ENCODE measurements at places on chromosomes 1 and 21.

GRCh38 chr1:220876511-220877376 is 2.5 kb upstream of the HLX start:
- no peak for DNase-seq

- DNase-seq: no peak
Measured at GRCh38 chr1:98874828-98875227, 129.8 kb downstream of the PLPPR5 start.

GRCh38 chr1:234655328-234656069 is 45.5 kb upstream of the IRF2BP2 start:
- no peak for DNase-seq

DNA sequence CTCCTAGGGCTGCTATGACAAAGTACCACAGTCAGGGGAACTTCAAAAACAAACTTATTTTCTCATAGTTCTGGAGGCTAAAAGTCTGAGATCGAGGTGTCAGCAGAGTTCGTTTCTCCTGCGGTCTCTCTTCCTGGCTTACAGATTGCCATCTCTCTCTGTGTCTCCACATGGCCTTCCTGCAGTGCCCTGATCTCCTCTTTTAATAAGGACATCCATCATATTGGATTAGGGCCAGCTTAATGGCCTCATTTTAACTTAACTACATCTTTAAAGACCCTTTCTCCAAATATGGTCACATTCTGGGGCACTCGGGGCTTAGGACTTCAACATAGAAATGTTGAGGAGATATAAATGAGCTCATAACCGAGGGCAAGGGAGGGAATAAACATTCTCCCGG is 12.2 kb downstream of the C1orf74 start:
- DNase-seq: no peak

DNA sequence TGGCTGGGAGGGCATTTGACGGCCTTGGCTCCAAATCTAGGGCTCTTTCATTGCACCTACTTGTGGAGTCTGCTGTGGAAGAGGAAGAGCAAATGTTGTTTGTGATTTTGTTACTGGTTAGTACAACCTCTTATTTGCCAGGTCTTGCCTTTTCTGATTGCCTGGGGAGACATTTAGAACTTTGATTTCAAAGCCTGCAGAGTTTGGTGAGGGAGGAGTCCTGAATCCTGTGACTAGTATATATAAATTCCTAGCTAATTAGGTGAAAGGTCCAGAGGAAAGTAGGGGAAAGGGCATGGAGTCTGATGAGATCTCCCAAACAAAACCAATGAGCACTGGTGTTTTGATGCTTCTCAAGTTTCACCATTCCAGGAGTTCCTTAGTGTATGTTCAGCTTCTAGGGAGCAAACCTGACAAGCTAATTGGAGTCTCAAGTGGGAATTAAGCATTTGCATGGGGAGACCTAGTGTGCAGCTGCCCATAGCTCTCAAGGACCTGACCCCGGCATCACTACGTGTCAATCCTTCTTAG is 5.1 kb upstream of the HMGCS2 start:
- DNase-seq: no peak

DNA sequence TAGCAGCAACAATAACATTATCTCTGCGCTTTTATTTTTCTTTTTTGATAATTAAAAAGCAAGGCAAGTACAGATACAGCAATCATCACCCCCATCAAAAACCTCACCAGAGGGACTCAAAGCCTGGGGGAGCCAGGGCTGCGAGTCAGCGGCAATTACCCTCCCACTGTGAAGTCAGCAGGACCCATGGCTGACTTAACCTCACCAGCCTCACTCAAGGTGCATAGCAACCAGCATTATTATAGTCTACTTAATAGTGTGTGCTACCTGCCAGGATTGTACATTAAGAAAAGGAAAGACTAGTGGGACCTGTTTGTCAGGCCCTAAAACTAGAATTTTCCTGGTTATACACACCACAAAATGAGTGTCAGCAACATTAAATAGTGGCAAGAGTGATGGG is 28.9 kb upstream of the SERBP1 start:
- DNase-seq: no peak

- no peak for DNase-seq
Measured at GRCh38 chr1:67465375-67465774, 35.2 kb upstream of the SERBP1 start.

- no peak for DNase-seq
Measured at GRCh38 chr1:35881850-35882273, 1.1 kb upstream of the AGO1 start.

GRCh38 chr1:183922197-183922596 is 115.3 kb downstream of the COLGALT2 start:
- no peak for DNase-seq

DNA sequence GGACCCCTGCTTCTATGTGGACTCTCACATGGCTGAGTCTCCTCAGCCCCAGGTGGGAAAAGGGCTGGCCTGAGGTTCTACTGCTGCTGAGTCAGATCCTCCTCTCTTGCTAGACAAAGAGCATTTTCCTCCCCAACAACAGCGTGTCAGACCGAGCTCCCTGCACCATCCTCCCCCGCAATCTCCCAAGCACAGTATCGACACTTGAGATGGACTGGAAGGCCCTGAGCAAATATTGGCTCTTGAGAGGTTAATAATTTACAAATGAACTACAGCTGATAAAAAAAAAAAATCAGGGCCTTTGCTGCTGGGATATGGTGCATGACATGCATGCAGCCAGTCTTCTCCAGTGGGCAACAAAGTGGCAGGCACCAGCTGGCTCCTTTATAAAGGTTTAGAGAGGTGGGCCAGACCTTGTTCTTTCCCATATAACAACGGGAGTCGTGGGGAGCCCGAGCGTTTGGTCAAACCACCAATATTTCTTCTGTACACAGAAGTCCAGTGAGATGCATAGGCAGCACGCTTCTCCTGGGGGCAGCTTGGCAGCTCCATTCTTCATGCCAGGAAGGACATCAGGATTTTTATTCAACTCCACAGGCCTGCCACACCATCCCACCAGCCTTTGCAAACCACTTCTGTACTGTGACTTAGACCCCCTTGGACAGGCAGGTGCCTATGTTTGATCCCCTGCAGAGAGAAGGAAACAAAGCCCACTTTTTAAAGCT is 55.4 kb upstream of the CAMK1G start:
- no peak for DNase-seq

GRCh38 chr21:34219334-34220060 is 144.3 kb upstream of the KCNE2 start:
- DNase-seq: no peak

DNA sequence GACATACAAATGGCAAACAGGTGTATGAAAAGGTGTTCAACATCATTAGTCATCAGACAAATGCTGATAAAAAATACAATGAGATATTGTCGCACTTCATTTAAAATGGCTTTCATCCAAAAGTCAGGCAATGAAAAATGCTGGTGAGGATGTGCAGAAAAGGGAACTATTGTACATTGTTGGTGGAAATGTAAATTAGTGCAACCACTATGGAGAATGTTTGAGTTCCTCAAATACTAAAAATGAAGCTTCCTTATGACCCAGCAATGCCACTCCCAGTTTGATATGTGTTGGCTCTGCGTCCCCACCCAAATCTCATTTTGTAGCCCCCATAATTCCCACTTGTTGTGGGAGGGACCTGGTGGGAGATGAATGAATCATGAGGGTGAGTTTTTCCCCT is 309.7 kb upstream of the ZRANB2 start:
- no peak for DNase-seq

GRCh38 chr1:65265651-65266351 is 43.5 kb upstream of the DNAJC6 start:
- peak; percentile 36 for DNase-seq

- no peak for DNase-seq
Measured at GRCh38 chr1:156928043-156928602, 7.7 kb downstream of the LRRC71 start.

DNA sequence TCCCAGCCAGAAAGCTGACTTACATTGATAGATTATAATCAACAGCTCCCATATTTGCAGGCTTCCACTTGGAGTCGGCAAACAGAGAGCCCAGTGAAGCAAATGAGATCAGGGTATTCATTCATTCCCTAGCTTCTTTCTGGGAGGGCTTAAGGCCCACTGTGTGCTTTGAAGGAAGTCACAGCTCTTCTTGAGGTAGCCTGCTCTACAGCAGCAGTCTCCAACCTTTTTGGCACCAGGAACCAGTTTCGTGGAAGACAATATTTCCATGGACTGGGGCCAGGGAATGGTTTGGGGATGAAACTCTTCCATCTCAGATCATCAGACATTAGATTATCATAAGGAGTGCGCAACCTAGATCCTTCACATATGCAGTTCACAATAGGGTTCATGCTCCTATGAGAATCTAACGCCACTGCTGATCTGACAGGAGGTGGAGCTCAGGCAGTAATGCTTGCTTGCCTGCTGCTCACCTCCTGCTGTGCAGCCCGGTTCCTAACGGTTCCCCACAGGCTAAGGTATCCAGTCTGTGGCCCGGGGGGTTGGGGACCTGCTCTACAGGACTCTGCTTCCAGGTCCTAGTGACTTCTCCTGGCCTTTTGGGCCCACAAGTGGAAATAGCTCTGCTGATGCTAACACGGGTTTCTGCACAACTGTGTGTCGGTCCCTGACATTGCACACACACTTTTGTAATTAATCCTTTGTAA is 13.7 kb upstream of the ADAM30 start:
- DNase-seq: no peak

GRCh38 chr1:23122796-23123195 is 45.9 kb downstream of the LUZP1 start:
- no peak for DNase-seq

- no peak for DNase-seq
Measured at GRCh38 chr1:200265881-200266280, 144.0 kb downstream of the ZNF281 start.

DNA sequence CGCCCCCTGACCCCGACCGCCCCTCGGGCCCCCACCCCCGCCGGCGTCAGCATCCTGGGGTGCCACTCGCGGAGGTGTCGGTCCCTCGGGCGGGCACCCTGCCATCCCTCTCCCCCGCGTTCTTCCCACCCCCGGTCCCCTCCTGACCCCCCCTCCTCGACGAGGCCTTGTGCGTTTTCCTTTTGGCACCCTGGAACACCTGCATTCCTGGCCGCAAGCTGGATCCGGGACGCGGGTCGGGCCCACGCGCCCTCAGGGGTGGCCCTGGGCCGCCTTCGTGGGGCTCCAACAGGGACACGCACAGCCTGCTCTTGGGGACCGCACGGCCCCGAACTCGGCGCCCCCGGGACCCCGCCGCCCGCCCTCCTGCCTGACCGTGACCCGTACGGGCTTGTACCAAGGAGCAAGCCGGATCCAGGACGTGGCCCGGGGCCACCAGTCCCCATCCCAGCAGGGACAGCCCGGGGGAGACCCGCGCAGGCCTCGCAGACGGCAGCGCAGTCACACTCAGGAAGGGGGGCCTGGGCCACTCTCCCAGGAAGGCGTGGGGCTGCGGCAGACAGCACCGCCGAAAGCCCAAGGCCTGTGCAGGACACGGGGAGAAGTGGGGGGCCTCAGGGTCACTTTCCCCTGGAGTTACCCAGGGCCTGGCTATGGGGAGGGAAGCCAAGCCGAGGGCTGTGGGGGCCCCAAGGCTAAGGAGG is 579 bp upstream of the SLC19A1 start:
- no peak for DNase-seq

DNA sequence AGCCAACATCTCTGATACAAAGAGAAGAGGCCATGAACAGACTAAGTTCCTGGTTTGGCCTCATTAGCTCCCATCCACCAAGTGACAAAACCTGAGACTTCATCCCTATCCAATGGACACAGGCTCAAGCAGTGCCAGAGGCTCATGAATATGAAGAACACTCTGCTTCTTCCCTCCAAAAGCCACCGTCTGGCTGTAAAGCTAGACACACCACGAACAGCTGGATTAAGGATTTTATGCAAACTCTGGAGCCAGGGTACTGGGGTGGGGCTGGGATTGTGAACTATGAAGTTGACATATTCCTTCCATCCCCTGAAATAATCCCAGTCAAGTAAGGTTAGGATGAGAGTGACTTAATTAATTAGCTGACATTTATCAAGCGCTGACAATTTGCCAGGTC is 139.4 kb downstream of the CSMD2 start:
- DNase-seq: no peak

- DNase-seq: no peak
Measured at GRCh38 chr21:44700101-44701022, 3.4 kb downstream of the KRTAP10-12 start.

DNA sequence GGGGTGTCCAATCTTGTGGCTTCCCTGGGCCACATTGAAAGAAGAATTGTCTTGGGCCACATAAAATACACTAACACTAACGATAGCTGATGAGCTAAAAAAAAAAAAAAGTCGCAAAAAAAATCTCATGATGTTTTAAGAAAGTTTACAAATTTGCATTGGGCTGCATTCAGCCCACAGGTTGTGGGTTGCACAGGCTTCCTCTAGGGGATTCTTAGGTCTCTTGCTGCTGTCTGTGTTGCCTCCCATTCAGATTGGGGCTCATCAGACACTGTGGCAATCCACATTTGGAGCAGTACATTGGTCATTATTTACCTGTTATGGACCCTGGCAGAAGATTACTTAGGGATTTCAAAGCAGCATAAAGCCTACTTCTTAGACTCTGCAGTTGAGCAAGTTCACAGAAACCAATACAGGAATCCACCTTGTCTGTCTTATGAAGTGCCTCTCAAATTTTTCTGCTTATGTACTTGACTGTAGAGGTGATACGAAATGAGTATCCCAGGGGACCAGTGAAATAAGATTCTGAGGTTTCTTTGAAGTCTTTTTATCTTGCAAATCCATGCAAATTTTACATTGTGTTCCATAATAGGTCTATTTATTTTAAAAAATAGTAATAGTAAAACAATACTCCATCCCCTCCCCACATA is 205.5 kb downstream of the RPS6KC1 start:
- DNase-seq: no peak

DNA sequence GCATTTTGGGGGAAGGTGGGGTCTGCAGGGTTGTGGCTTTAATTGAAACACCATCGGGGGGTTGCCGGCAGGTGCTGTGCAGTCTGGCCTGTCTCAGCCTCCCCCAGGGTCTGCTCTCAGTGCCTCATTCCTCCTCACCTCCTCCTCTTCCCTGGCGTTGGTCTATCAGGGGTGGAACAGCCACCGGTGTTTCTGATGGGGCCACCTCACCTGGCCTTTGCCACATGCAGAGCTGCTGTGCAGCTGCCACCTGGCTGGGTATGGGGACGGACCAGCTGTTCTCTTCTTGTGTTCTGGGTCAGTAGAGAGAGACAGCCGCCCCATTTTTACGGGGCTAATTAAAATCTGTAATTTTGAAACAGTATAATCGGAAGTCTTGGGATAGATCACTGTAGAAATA is 53.9 kb downstream of the SPSB1 start:
- no peak for DNase-seq

- no peak for DNase-seq
Measured at GRCh38 chr1:40845895-40846294, 16.3 kb downstream of the CITED4 start.

- DNase-seq: no peak
Measured at GRCh38 chr1:117967477-117967876, 37.9 kb downstream of the WDR3 start.

DNA sequence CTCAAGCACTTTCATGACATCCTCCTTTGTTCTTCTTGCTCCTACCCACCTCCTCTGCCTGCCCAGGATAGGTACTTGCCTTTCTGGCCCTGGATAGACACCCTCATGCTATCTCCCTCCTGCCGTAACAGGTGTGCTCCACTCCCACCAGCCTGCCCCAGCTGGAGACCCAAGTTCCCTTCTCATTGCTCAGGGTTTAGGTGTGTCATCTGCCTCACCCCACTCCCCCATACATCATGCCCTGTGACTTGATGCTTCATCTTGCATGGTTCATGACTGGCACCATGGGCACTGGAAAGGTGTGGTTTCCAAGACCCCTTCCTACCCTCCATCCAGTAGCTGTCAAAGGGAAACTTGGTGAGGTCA is 5.9 kb downstream of the RHEX start:
- no peak for DNase-seq
